Myocyte (in vitro differentiated cells): ENCODE measurements at places on chromosomes 6 and 20. TPM values are rescaled to one million over a fixed set of nuclear protein-coding genes. Genes with fewer than 3 reads are reported as not detected.

Gene GLP1R
- total RNA-seq, result 0.03 TPM in 1 of 2 replicates, not detected in the other

Gene RSPH9
- not detected in 2 replicates for total RNA-seq

Gene FOXA2
- not detected in 2 replicates for total RNA-seq

Gene NOX3
- not detected in 2 replicates for total RNA-seq

Gene HRH3
- 0.08 TPM in 1 of 2 replicates, not detected in the other for total RNA-seq

Gene TP53INP2
- total RNA-seq, result 30.6 and 51.7 TPM in 2 replicates

Gene THBS2
- total RNA-seq, result 22.6 and 27.3 TPM in 2 replicates

Gene SPATA2
- total RNA-seq, result 4.1 and 4.8 TPM in 2 replicates

Gene MYB
- 0.21 TPM in 1 of 2 replicates, not detected in the other for total RNA-seq

Gene HMGCLL1
- total RNA-seq, result not detected in 2 replicates

Gene VWA7
- 1.3 TPM in 1 of 2 replicates, not detected in the other for total RNA-seq

Gene IRAK1BP1
- total RNA-seq, result 2.9 and 3.4 TPM in 2 replicates

Gene NCOA6
- total RNA-seq, result 8.9 and 10.5 TPM in 2 replicates

Gene ENPP1
- 8.3 and 10.1 TPM in 2 replicates for total RNA-seq

- DNase-seq, result peak; percentile 17
Measured at GRCh38 chr6:140475086-140475485, 1100.6 kb upstream of the CITED2 start.

DNA sequence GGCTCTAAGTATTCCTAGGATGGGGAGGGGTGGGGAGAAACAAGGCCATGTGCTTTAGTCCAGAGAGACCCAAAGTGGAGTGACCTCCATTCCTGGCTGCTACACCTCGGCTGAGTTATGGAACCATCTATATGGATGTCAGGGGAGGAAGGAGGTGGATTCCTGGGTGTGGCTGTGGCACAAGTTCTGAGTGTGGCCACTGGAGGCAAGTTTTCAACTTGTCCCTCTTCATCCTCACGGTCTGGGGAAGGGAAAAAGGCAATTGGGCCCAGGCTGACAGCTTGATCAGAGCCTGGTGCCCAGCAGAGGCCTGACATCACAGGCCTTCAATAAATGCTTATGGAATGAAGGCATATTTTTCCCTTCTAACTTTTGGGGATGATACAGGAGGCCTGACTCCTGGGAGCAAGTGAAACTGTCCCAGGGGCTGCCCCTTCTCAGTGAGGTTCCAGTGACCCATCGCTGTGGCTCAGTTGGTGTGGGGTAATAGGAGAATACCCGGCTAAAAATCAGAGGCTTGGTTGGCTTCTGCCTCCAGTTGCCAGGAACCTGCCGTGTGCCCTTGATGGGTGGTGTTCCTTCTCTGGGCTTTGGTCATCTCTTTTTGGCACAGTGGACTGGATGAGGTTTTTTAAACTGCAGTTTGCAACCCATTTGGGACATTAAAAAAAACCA is 1.8 kb upstream of the ITPR3 start:
- peak; percentile 26 for DNase-seq

DNA sequence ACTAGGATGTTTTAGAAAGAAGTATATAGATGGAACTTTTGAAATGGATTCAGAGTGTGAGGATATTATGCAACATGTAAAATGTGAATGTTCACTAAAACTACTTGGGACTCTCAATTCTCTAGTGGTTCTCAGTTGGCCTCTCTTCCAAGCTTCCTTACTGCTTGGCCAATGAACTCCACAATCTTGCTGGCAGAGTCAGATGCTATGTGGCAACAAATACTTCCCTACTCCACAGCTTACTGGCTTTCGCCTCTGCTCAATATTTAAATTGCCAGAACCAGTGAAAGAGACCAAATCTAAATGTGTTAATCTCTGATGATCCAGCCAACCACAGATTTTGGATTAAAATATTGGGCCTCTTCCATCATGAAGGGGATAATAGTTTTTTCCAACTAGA is 138.4 kb downstream of the HTR1B start:
- no peak for DNase-seq

DNA sequence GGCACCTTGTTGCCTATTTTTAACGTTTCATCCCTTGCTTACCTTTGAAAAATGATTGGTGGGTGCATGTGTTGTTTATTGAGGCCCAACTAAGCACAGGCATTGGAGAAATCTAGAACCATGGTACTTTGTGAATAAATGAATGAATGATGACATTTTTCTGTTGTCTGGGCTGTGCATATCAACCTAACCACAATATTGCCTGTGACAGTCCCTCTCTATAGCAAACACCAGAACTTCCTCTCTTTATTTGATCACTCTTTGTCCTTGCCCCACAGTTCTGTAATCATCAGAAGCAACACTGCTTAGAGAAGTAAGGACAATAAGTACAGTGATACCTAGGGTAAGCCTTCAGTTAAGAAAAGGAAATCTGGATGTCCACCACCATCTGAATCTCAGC is 75.1 kb downstream of the TBC1D7 start:
- no peak for DNase-seq

GRCh38 chr20:54260116-54260515 is 52.2 kb downstream of the PFDN4 start:
- no peak for DNase-seq

- DNase-seq, result no peak
Measured at GRCh38 chr6:127937102-127937501, 36.2 kb upstream of the THEMIS start.

- no peak for DNase-seq
Measured at GRCh38 chr6:137303441-137303840, 84.3 kb upstream of the IFNGR1 start.

- DNase-seq, result no peak
Measured at GRCh38 chr20:38202153-38202981, 37.3 kb upstream of the TGM2 start.

- DNase-seq, result peak; percentile 10
Measured at GRCh38 chr20:2289475-2289874, 6.3 kb upstream of the TGM3 start.

DNA sequence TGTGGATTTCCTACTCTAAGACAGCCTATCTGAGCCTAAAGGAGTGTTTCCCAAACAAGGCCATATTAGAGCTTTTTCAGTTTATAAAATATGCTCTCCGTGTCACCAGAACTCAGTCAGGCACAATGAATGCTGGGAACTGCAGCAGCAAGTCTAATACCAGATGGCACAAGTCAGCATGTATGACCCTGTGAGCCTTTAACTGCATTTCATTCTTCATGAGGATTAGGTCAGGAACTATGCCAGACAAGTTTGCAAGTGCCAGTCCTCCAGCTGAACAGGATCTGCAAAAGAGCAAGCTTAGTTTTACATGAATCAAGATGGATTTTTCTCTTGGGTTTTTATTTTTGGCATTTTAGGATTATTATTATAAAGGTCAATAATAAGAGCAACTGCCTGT is 66.7 kb upstream of the SAMD5 start:
- peak; percentile 18 for DNase-seq

DNA sequence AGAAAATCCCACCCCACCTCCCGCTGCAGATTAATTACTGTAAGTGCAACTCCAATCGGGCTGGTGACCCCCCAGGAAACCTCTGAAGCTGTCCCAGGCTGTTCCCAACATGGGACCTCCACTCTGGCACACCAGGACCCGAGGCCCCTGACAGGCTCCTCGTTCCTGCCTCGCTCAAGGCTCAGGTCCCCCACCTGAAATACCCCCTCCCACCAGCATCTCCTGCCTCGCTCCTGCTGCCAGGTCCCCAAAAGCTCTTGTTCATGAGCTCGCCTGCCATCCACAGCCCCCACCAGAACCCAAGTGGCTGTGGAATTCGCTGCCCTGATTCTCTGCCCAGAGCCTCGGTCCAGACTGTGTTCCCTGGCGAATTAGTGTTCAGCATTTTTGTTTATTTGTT is 26.1 kb downstream of the NPEPL1 start:
- DNase-seq, result no peak

DNA sequence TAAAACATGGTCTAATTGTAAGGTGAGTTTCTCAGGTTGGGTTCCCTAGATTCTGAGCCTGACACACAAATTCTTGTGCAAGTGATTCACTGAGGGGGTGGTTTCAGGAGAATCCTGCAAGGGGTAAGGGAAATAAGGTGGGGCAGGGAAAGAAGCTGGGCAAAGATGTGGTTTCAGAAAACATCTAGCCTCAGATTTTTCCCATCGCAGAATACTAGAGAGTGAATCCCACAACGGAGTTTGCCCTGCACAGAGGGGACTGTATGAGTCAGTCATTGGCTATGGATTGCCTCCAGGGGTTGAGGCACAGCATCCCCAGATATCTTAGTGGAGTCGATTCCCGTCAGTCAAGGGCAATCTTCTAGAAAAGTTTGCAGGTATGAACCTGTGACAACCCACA is 65.2 kb downstream of the PRL start:
- peak; percentile 15 for DNase-seq

DNA sequence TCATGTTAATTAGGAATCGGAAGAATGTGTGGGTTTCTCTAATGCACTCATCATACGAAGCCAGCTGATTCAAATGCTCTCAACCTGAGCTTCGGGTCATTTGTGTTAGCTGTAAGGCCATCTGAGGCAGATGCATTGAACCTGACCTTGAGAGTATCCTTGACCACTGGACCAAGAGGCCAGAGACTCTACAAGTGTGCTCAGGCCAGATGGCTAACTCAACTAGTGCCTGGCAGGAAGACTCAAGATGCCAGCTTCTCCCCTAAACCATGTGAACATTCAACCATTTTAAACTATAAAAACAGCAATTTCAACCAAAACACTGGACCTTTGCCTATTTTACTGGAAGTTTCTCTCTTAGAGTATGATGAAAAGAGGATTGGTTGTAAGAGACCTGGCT is 168.6 kb upstream of the CDH4 start:
- no peak for DNase-seq

GRCh38 chr20:2101057-2101864 is at the start of gene STK35:
STK35 (plus strand) TSS chr20:2101827; CDS start chr20:2101882, 55 bp downstream.
- no peak for DNase-seq

DNA sequence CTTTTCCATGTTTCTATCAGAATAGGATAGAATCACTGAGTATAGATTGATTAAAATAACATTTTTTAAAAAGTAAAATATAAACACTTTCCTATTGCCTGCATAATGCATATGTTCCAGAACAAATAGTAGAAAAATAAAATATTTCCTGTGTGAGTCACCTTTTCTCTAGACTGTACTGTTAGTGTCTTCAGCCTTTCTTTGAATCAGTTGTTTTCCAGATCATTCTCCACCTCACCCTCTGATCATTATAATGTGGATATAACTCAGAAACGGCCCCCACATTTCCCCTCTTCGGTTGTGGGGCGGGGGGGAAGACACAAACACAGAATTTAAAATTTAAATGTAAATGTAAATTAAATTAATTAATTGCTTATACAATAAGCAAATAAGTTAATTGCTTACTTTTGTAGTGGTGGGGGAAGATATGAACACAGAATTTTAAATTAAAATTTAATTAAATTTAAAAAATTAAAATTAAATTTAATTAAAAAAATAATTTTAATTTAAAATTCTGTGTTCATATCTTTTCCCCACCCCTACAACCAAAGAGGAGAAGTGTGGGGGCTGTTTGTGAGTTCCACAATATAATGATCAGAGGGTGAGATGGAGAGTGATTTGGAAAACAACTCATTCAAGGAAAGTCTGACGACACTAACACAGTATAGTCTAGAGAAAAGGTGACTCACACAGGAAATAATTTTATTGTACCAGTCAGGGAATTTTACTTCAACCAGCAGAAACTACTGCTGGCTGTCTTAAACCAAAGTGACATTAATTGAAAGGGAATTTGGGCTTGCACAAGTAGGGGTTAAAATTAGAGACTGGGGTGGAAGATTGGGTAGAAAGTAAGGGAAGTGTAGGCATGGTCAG is 37.1 kb upstream of the PROKR2 start:
- peak; percentile 4 for DNase-seq

DNA sequence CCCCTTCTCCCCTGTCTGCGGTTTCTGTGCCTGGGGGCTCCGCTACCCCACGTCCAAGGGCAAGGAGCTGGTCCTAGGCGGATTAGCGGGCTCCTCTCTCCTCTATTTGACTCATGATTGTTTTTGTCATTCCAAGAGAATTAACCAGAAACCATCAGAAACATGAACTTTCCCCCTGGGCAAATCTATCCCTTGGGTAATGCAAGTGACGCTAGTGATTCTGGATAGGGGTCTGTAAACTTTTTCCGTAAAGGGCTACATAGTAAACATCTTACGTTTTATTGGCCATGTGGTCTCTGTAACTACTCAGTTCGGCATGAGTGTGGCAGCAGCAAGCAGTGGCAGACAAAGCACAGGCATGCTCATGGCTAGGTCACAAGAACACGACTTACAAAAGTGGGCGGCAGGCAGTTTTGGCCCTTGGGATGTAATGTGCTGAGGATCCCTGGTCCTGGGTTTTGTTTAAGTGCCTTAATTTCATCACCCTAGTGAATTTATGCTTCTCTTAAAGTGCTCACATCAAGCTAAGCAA is 654 bp downstream of the CST11 start:
- no peak for DNase-seq

GRCh38 chr6:154512201-154512600 is 1.7 kb upstream of the CNKSR3 start:
- no peak for DNase-seq

DNA sequence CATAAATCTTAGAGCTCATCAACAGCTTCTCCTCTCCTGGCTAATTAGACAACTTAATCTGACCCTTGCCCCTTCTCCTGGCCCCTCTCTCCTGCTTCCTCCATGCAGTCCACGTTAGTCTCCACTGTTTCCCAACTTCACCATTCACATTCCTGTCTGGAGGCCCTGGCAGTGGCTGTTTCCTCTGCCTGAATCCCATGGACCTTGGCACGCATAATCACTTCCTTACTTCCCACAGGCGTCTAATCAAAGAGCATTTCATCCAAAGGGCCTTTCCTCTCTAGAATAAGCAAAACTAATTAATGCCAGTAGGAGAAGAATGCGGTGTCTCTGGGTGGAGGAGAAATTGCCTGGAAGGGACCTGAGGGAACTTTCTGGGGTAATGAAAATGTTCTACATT is 16.4 kb upstream of the XRN2 start:
- DNase-seq, result no peak
